Renal pelvis (tissue), 12 donors: ENCODE measurements at places on chromosomes 12 and 14. TPM values are rescaled to one million over a fixed set of nuclear protein-coding genes. Genes with fewer than 3 reads are reported as not detected.
A peak's percentile ranks its signal among the peaks of the same experiment; 100 is the strongest.

Gene NINJ2
- polyA plus RNA-seq: 1.5 TPM

Gene IKZF4
- polyA plus RNA-seq: 23.6 TPM

Gene BMP4
- 54.4 TPM for polyA plus RNA-seq

Gene ADAMTS20
- polyA plus RNA-seq: 0.86 TPM

Gene SLC38A4
- 32.1 TPM for polyA plus RNA-seq

DNA sequence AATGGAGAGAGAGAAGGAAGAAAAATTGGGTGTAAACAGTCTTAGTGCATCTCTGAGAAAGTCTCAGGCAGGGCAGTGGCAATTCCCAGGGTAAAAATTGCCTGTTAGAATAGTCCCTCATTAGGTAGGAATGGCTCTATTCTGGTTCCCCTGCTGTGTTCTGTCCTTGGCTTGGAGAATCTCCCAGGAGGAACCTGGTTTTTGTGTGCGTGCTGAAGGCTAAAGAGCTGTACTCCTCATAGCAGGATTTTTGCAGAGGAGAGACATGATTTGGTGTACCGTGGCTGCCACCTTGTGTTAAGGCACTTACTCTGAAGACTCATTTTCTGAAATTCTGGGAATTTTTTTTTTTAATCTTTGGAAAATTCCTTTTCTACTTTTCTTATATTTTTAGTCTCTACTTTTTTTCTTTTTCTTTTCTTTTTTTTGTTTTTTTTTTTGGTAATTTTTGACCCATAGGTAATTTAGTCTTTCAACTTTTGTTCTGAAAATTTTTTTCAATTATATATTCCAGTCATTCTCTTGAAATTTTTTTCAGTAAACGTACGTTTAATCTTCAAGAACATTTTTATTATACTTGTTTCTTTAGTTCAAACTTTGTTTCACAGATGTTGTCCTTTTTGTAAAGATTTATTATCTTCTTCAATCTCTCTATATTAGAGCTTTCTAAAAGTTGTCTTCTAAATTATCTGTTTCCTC is 63.8 kb downstream of the FBXO33 start:
- peak; percentile 62 for DNase-seq

DNA sequence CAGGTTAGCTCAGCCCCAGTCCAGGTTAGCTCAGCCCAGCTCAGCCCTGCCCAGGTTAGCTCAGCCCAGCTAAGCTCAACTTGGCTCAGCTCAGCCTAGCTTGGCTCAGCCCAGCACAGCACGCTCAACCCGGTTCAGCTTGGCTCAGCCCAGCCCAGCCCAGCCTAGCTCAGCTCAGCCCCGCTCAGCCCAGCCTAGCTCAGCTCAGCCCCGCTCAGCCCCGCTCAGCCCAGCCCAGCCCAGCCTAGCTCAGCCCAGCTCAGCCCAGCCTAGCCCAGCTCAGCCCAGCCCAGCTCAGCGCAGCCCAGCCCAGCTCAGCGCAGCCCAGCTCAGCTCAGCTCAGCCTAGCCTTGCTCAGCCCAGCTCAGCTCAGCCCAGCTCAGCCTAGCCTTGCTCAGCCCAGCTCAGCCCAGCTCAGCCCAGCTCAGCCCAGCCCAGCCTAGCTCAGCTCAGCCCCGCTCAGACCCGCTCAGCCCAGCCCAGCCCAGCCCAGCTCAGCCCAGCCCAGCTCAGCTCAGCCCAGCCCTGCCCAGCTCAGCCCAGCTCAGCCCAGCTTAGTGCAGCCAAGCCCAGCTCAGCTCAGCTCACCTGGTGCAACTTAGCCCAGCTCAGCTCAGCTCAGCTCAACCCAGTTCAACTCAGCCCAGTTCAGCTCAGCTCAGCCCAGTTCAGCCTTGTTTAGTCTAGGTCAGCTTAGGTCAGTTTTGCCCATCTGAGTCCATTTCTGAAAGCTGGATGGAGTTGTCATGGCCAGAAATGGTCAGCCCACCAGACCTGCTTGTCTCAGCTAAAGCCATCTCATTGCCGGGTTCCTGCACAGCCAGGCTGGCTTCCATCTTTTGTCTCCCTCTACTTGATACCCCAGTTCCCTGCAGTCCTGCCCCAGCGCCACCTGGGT is 333.6 kb downstream of the TMEM121 start:
- no peak for DNase-seq
